Chondrocyte (in vitro differentiated cells): ENCODE measurements at places on chromosomes 1 and 21. TPM values are rescaled to one million over a fixed set of nuclear protein-coding genes. Genes with fewer than 3 reads are reported as not detected.

The LMOD1 gene
- total RNA-seq: 17.7 to 83.6 TPM (median 80.5 TPM) in 3 replicates

The CDK18 gene
- total RNA-seq: 10.2 to 18.4 TPM (median 17.3 TPM) in 3 replicates

The DCDC2B gene
- total RNA-seq: not detected in 3 replicates

The RGS2 gene
- total RNA-seq: 22.0 to 42.9 TPM (median 22.8 TPM) in 3 replicates

DNA sequence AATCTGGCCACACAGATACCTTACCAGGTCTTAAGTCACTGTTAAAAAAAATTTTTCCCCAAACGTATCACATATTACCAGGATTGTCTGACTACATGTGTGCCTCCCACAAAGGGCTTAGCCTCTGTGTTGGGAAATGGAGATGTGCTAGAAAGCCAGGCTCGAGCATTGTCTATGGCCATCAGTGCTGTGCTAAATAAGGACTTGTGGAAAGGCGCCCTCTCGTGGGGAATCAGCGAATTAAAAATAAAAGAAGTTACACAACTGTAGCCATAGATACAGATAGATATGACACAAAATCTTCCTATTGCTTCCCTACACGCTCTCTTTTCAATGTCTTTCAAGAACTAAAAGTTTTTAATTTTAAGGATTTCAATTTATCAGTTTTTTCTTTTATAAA, 47.5 kb upstream of the CRNN start:
- no peak overlapping the region for H3K27ac ChIP-seq
- no peak overlapping the region for H3K4me3 ChIP-seq
- H3K4me1 ChIP-seq: peaks cover 4% of the 10 kb centered on the region
- H3K36me3 ChIP-seq: no peaks in the 10 kb centered on the region
- DNase-seq: no peak
- peaks cover 4% of the 10 kb centered on the region for H3K27me3 ChIP-seq

DNA sequence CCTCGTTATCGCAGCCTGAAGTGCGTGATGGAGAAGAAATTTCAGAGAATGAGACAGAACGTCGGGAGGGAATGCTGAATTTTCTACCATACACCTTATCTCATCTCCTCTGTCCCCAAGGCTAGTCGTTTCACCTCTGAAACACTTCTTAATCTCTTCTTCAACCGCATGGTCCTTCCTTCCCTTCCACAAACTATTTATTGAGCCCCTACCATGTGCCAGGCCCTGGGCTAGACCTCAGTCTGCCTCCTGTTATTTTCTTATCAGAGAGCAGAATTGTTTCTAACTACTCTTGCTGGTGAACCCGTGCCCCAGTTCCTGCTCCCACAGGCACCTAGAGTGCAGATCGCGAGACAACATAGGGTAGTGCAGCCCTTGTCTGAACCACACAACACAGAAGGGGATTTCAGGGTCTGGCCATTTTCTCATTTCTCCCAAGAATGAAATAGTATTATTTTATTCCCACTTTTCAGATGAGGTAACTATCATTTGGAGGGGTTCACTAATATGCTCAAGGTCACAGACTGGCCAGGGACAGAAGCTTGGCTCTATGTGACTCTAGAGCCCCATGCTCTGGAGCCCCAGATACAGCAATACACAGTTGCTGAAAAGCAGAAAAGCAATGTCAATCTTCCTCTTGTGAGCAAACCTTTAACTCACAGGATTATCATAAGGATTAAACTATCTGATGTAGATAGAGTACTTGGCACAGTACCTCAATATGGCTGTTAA, 598 bp upstream of the ADIPOR1 start:
- DNase-seq: no peak
- H3K27me3 ChIP-seq: no peaks in the 10 kb centered on the region
- peak overlapping the region; percentile 74 for H3K4me3 ChIP-seq

DNA sequence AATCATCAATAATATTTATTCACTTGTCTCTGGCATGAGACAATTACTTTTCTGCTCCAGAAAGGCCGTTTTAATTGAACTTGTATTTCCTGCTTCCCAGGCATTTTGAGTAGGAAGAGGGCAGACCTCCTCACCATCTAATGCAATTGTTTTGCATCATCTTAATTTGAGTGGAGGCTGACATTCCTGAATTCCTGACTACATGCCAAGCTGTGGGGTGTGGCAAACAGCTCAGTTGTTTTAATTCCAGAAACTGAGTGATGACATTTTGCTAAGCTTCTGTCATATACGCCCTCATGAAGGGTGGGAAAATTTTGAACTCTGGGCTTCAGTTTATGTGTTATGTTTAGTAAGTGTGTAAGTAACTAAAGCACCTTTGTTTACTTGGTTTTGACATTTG, 125.4 kb upstream of the USP25 start:
- DNase-seq: no peak
- H3K4me1 ChIP-seq: peaks cover 39% of the 10 kb centered on the region
- no peaks in the 10 kb centered on the region for H3K27me3 ChIP-seq
- H3K27ac ChIP-seq: peak overlapping the region; percentile 65
- no peaks in the 10 kb centered on the region for H3K36me3 ChIP-seq
- H3K4me3 ChIP-seq: no peak overlapping the region

DNA sequence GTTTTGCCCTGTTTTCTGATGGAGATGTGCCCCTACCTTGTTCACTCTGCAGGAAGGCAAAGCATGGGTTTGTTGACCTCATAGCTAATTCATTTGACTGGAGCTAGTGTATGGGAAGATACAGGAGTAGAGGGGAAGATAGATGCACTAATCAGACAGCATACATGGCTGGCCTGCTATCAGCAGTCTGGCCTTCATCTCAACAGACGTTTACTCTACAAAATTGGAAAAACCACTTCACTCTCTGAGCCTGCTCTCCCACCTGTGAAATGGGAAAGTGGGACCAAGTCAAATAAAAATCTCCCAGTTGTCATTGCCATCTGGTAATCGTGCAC, 235.2 kb upstream of the RAB4A start:
- peaks cover 5% of the 10 kb centered on the region for H3K36me3 ChIP-seq
- H3K27me3 ChIP-seq: peaks cover 31% of the 10 kb centered on the region
- H3K4me3 ChIP-seq: no peak overlapping the region
- H3K4me1 ChIP-seq: peaks cover 6% of the 10 kb centered on the region
- H3K27ac ChIP-seq: no peak overlapping the region
- DNase-seq: no peak

DNA sequence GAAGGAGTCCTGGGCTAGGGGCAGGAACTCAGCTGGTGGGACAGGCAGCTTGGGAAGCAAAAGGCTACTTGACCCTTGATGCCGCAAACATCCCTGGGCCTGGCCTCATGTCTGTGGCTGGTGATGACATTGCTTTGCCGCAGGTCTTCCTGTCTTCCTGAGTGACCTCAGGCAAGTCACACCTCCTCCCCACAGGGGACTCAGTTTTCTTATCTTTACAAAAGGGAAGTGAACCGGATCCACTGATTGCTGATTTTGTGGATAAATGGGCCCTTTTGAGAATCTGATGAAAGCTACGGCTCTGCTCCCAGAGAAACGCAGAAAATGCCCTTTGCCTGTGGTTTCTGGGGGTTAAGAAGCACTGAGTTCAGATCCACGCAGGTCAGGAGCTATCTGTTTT, 20.7 kb downstream of the PLOD1 start:
- H3K4me3 ChIP-seq: no peak overlapping the region
- no peak for DNase-seq
- peaks cover 31% of the 10 kb centered on the region for H3K36me3 ChIP-seq
- H3K27ac ChIP-seq: no peak overlapping the region
- no peaks in the 10 kb centered on the region for H3K4me1 ChIP-seq

DNA sequence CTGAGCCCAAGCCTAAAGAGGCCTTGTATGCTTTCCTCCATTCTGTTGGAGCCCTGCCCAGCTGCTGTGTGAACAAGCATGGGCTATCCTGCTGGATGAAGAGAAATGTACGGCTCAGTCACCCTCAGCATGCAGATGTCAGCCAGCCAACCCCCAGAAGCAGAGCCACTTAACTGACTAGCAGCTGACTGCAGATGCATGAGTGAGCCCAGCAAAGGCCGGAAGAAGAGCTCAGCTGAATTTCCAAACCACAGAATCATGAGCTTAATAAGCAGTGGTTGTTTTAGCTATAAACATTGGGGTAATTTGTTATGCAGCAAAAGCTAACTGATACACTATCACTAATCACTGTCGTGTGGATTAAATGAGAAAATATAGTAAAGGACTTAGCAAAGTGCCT, 39.0 kb downstream of the FOXO6 start:
- H3K4me1 ChIP-seq: peaks cover 16% of the 10 kb centered on the region
- peaks cover 11% of the 10 kb centered on the region for H3K27me3 ChIP-seq
- H3K27ac ChIP-seq: no peak overlapping the region
- DNase-seq: no peak

- H3K27ac ChIP-seq: no peak overlapping the region
- H3K4me3 ChIP-seq: no peak overlapping the region
- no peaks in the 10 kb centered on the region for H3K36me3 ChIP-seq
- DNase-seq: no peak
- peaks cover 5% of the 10 kb centered on the region for H3K4me1 ChIP-seq
Observed at GRCh38 chr21:14711287-14711686, 165.2 kb upstream of the SAMSN1 start.

GRCh38 chr21:44537930-44538911, 1.8 kb downstream of the KRTAP10-1 start:
- H3K4me1 ChIP-seq: no peaks in the 10 kb centered on the region
- peaks cover 14% of the 10 kb centered on the region for H3K27me3 ChIP-seq
- no peak overlapping the region for H3K27ac ChIP-seq
- no peaks in the 10 kb centered on the region for H3K36me3 ChIP-seq

- peaks cover 8% of the 10 kb centered on the region for H3K36me3 ChIP-seq
- peaks cover 46% of the 10 kb centered on the region for H3K4me1 ChIP-seq
- H3K27me3 ChIP-seq: no peaks in the 10 kb centered on the region
- DNase-seq: no peak
- H3K4me3 ChIP-seq: no peak overlapping the region
Observed at GRCh38 chr1:59674595-59674994, 140.2 kb upstream of the HOOK1 start.

GRCh38 chr1:46772571-46772970, 26.3 kb upstream of the CYP4B1 start:
- H3K4me3 ChIP-seq: no peak overlapping the region
- no peaks in the 10 kb centered on the region for H3K4me1 ChIP-seq
- H3K27ac ChIP-seq: no peak overlapping the region
- H3K36me3 ChIP-seq: no peaks in the 10 kb centered on the region
- DNase-seq: no peak

- H3K36me3 ChIP-seq: no peaks in the 10 kb centered on the region
- H3K27me3 ChIP-seq: no peaks in the 10 kb centered on the region
- H3K4me1 ChIP-seq: peaks cover 15% of the 10 kb centered on the region
- no peak overlapping the region for H3K27ac ChIP-seq
- DNase-seq: no peak
Observed at GRCh38 chr1:117659550-117660270, 53.9 kb downstream of the TENT5C start.
